ENCODE measurements at places on chromosomes 4 and X. TPM values are rescaled to one million over a fixed set of nuclear protein-coding genes. Genes with fewer than 3 reads are reported as not detected.

GABRG1 gene
- not detected for total RNA-seq

NEIL3 gene
- not detected for total RNA-seq

PSAPL1 gene
- not detected for total RNA-seq

MAGEA10 gene
- total RNA-seq = not detected

- DNase-seq = no peak
Measured at GRCh38 chr4:188078116-188078515, 31.3 kb downstream of the TRIML2 start.

- no peak for DNase-seq
Measured at GRCh38 chr4:146051223-146051622, 112.6 kb upstream of the ZNF827 start.

DNA sequence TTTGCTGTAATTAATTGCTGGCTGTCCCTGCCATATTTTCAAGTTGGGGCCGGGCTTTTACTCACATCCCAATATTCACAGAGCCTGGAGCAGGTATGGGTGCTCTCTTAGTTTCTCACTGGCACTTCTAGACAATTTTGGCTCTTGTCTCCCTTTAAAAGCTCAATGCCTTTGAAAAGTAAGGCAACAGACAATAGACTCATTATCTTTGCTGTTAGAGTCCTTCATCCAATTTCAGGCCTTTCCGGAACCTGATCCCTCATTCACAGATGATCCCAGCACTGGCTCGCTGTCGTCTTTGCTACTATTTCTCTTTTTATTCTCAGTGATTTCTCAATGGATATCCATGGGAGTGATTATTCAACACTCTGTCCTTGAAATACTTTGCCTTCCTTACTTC is 6.7 kb downstream of the ARSJ start:
- no peak for DNase-seq

- DNase-seq = no peak
Measured at GRCh38 chr4:71592793-71593192, 191.1 kb downstream of the GC start.

DNA sequence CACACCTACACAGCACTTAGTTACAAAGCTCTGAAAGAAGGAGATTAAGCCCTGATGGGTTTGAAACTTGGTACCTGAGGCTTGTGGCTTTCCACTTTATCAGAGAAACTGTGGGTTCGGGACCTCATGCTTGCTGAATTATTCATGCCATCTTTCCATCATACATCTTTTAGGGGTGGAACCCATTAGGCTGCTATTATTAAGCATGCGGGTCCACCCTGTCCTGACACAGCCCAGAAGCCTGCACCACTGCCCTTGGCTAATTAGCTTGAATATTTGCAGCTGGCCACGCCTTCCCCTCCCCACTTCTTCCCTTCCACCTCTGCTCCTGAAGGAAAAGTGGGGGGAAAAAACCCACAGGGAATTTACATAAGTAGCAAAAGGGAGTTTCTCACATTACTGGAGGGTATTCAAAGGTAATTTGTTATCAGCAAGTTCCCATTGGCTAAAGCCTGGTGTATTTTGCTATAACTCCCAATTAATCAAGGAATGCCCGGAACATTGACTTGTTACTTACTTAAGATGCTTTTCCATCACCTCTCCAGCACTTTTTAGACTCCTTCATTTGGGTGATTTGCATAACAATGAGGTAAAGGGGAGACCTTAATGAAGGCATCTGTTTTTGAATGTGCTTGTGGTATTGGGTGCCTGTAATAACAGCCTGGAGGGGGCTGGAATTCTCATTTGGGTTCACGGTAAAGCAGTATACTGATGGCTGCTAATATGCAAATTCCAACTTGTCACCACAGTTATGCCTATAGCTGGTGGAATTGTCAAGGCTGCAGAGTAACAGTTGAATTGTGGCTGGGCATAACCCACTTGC is 231.7 kb upstream of the GATB start:
- no peak for DNase-seq

GRCh38 chr4:14167876-14168510 is 540.5 kb upstream of the BOD1L1 start:
- no peak for DNase-seq

DNA sequence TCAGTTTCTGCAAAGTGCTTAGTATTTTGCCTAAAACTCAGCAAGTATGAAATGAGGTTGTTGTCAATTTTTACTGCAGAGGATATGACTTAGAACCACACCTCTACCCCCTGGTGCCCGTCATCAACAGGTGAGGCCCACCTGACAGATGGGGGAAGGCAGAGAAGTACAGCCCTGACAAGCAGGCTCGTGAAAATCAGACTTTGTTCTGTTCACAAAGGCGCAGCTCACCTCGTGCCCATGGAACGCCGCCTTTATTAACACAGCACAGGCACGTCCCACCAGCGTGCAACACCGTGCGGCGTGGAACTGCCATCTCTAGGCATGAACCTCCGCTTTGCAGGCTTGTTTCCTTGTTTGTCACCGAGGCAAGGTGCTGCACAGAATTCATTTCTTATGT is 13.3 kb downstream of the CYP4V2 start:
- no peak for DNase-seq

- DNase-seq = no peak
Measured at GRCh38 chr4:176882206-176882605, 89.5 kb upstream of the VEGFC start.

- no peak for DNase-seq
Measured at GRCh38 chr4:60096676-60097075, 1103.5 kb upstream of the ADGRL3 start.

- DNase-seq = no peak
Measured at GRCh38 chr4:96205143-96205936, 365.4 kb downstream of the PDHA2 start.

- no peak for DNase-seq
Measured at GRCh38 chr4:151908201-151908600, 147.4 kb upstream of the GATB start.

DNA sequence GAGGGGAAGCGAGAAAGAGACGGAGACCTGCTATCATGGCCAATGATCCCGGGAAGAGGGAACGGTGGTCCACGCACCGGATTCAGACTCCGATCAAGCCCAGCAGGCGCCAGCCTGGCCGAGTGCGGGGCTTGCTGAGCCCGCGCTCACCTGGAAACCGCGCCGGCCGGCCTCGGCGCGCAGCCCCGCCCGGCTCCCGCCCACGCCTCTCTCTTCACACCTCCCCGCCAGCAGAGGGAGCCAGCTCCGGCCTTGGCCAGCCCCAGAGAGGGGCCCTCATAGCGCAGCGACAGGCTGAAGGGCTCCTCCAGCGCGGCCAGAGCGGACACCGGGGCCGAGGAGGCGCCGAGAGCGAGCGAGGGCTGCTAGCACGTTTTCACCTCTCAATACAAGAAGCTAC is 36.8 kb upstream of the SPANXN2 start:
- no peak for DNase-seq

DNA sequence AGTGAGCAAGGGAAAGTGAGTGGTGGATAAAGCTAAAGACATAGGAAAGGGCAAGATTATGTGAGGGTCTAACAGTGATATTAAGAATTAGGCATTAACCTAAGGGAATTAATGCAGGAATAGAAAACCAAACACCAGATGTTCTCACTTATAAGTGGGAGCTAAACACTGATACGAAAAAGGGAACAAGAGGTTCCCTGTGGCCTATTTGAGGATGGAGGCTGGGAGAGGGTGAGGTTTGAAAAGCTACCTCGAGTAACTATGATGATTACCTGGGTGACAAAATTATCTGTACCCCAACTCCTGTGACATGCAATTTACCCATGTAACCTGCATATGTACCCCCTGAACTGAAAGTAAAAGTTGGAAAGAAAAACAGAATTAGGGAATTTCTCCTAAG is 79.0 kb downstream of the ANXA3 start:
- no peak for DNase-seq

DNA sequence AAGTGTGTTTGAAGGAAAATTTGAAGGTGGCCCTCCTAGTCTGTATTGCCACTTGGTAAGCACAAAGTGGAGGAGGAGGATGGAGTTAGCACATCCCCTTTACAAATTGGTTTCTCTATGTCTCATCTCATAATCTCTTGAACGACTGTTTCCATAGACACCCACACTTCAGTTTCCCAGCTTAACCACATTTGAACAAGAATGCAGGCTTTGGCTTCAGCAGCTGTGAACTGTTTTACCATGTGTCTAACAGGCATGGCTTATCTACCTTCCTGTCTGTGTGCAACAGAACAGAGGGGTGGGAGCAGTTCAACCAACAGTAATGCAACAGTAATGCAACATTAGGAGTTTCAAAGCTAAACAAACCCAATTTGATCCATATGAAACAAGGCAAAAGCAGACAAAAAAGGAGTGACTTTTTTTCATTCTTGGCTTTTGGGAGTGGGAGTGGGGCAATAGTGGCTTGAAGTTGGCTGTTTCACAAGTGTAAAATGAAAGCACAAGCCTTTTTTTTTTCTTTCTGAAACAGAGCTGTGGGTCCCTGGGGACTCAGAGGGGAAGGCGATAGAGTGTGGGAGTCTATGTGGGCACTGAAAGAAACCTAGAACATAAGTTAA is 108.0 kb downstream of the ITM2A start:
- DNase-seq = peak; percentile 82

DNA sequence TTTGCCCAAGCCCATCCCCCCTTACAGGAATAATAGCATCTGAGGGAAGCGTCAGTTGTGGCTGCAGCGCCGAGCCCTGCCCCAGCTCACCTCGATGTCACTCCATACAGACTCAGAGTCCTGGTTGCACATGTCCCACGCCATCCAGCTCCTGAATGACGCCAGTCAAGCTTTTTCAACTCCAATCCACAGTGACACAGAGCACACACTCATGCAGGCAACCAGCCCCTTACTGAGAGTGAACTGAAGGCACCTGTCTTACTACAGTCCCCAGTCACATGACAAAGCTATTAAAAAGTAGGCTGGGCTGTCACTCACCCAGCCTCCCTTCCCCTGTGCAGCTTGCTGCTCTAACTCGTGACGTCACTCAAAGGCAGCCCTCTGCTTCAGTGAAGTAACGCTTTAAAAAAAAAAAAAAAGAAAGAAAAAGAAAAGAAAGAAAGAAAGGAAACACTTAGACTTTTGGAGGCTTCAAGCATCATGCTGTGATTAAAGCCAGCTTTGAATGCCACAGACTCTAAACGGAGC is at the start of gene PPARGC1A:
PPARGC1A (minus strand) TSS at position 234 of the 528 bp plus-strand sequence; CDS start at position 144, 90 bp downstream.
- DNase-seq = no peak

DNA sequence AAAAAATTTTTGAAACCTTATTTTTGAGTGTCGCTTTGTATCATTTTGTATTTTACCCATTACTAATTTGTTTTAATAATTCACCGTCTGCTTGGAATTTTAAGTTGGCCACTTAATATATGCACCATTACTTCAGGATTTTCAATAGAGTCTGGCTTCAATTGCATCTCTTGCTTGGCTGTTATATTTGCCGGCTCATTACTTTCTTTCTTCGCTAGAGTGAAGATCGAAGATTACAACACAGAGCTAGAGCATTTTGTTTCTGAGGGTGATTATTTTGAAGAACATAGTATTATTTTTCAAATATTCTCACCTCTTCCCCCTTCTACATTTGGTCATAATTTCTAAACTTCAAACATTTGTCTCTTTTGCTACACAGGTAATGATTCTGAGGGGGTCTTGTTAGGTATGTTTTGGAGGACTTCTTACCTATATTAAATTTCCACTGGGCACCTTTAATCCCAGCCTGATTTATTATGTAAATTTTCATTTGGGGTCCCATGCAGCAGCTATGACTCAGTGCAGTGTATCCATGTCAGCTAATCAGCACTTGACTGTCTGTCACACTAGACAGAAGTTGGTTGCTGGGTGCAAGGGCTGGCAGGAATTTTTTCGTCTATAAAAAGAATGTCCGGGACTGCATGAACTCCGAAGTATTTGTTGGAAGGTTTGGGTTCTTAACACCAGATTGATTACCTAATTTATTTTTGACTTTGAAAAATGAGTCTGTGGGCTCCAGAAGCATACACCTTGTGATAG is 18.6 kb downstream of the TBC1D1 start:
- DNase-seq = no peak
